Stimulated activated CD4-positive, alpha-beta T cell treated with anti-CD3 and anti-CD28 coated beads, Interleukin-1b, Interleukin-23, amount 100 ng/mL, for 48 hours (primary cell): ENCODE measurements at places on chromosomes 2 and 18.

GRCh38 chr2:241308267-241308666 lies 7.2 kb downstream of the HDLBP start:
- DNase-seq = no peak

GRCh38 chr18:64876833-64877232 lies 727.9 kb upstream of the LINC00305 start:
- no peak for DNase-seq

- DNase-seq = no peak
Observed at GRCh38 chr2:19785447-19785846, 116.3 kb downstream of the TTC32 start.

- no peak for DNase-seq
Observed at GRCh38 chr2:188810586-188810985, 163.6 kb upstream of the COL3A1 start.

- DNase-seq = no peak
Observed at GRCh38 chr2:200469708-200470211, 40.1 kb downstream of the KCTD18 start.

- peak; percentile 29 for DNase-seq
Observed at GRCh38 chr2:158191076-158191895, 89.6 kb downstream of the UPP2 start.

DNA sequence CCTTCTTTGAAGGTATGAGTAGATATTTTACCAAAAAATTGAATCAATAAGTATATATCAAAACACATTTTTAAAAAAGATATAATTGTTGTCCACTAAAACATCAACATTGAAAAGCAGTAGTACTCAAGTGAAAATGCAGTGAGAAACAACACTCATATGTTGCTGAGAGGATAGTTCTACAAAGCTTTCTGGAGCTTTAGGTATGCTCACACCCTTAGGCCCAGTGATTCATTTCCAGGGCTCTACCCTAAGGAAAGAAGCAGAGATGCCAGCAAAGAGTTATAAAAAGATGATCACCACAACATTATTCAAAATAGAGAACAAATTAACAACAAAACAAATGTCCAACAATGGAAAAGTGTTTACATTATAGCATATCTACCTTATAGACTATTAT lies 197.3 kb upstream of the CCDC150 start:
- DNase-seq = no peak

- peak; percentile 18 for DNase-seq
Observed at GRCh38 chr2:105950521-105951383, 206.0 kb downstream of the NCK2 start.
